Stimulated activated CD8-positive, alpha-beta memory T cell treated with anti-CD3 and anti-CD28 coated beads, Interleukin-15, amount 100 ng/mL, for 4 hours (primary cell): ENCODE measurements at places on chromosomes 12 and 14.

DNA sequence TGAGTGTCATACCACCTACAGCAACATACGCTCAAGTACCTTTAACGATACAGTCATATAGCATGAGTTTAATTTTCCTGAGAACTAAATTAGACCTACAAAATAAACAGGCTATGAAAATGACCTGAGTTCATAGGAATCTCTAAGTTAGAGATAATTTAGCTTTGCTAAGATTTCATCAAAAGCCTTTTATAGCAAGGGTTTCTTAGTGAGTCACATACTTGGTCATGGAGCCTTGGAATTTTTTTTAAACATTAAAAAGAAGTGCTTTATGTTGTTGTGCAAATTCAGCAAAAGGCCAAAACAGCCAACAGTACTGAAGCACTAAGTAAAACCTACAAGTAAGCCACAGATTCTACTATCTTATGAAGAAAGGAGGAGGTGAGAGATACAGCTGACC, 93.6 kb upstream of the FERMT2 start:
- no peak for DNase-seq

DNA sequence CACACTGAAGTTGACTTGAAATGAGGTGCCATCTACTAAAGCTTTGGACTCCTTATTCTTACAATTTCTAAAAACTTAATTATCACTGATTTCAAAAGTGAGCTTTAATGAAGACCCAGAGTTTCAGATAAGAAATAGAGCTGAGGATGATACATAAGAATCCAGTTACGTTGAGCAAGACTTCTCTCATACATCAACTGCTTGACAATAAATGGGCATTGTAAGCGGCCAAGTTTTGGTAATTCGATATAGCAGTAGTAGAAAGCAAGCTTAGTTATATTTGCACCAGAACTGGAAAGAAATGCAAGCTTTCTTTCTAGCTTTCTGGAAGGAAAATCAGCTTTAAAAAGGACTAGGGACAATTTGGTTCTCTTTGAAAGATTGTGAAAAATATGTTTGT, 1359.6 kb downstream of the FSCB start:
- DNase-seq, result no peak

DNA sequence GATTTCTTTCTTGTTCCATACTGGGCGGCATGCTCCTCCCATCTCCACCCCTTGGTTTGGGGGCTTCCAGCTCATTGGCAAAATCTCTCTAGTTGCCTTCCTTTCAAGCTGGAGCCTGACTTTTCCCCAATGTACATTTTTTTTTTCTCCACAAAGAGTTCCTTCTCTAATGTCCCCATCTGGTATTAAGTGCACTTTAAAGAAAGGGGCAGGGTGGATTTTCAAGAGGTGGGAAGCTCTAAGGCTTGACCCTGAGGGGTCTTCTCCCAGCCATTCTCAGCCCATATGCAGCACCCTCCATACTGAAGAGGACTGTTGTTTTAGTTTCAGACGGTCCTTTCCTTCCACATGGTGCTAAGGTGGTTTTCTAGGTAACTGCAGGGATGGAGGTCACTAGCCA, 5.8 kb upstream of the PIP4K2C start:
- DNase-seq, result no peak

- no peak for DNase-seq
Observed at GRCh38 chr12:52207106-52207505, 15.3 kb upstream of the KRT80 start.

- DNase-seq, result no peak
Observed at GRCh38 chr12:16515666-16516065, 90.3 kb downstream of the LMO3 start.

- DNase-seq, result no peak
Observed at GRCh38 chr12:94690198-94690771, 39.9 kb upstream of the TMCC3 start.
